NCI-H1694 (cell line): ENCODE measurements at places on chromosomes 2 and 18.

DNA sequence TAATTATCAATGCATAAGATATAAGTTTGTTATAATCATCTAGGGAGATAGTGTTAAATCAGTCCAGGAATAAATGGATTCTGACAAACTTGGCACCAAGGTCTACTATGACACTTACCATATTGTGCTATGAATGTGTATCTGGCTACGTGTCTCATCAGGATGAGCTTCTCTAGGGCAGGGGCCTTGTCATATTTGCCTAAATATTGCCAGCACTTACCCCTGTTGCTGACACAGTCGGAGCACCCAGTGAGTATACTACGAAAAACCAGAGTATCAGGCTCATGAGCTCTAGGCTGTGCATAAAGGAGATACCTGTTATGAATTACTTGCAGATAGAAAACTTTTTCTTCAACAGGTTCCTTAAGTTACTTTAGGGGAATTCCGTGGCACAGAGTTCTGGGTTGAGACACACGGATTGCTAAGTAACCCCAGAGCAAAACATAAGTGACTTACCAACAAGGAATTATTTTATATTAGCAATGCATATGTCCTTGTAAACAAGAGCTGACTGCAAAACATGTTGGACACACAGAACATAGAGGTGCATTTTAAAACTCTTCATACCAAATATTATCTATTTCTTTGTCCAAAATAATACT, 7.7 kb upstream of the TTC39C start:
- DNase-seq = no peak

- no peak for DNase-seq
These were observed 18.9 kb upstream of the ITGA4 start for GRCh38 chr2:181438261-181438660.

- DNase-seq = peak; percentile 79
These were observed 271.1 kb downstream of the PRKCE start for GRCh38 chr2:45922577-45922988.

DNA sequence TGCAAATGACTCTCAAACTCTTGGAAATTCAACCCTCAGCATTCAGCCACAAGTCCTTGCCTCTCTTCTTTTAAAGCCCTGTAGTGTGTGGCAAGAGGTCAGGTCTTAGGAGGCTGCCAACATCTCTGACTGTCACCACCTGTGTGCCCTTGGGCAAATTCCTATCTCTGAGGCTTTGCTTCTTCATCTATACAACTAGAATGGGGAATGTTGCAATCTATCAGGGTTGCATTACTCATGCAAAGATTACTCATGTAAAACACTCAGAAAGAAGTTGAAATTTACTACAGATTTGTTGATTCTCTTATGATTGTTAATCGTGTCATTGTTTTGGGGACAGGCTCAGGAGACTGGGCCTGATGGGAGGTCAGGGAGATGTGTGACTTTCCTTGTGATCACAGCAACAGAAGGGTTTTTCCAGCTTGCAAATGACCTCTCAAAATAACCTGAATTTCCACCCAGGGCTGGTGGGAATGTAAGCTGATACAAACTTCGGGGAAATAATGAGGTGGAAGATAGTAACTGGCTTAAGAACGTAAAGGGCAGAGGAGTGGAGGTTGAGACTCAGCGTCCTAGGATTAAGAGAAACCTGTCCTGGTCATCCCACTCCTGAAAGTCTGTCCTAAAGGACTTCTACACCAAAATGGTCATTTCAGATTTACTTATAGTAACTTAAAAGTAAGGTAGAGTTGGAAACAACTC, 32.1 kb upstream of the SIGLEC15 start:
- DNase-seq = no peak

- DNase-seq = no peak
These were observed 9.3 kb downstream of the PAX3 start for GRCh38 chr2:222289278-222290160.

GRCh38 chr2:11746807-11747459, 501 bp downstream of the LPIN1 start:
- DNase-seq = peak; percentile 36

GRCh38 chr18:74799542-74799941, 201.9 kb downstream of the ZNF407 start:
- DNase-seq = no peak

DNA sequence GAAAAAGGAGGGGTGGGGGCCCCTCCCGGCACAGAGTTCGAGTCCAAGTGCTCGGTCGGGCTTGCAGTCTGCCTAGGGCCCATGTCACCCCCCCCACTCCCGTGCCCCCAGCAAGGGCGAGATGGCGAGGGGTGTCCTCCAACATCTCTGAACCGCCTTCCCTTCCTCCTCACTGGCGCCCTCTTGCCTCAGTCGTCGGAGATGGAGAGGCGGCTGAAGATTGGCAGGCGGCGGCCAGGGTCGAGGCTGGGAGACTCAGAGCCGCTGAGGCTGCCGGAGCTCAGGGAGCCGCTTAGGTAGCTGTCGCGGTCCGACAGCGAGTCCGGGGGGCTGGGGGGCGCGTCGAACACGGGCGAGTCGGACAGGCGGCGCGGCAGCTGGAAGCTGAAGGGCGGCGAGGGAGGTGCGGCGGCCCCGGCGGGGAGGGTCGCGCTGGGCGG, 2.3 kb downstream of the ZFP36L2 start:
- DNase-seq = no peak

DNA sequence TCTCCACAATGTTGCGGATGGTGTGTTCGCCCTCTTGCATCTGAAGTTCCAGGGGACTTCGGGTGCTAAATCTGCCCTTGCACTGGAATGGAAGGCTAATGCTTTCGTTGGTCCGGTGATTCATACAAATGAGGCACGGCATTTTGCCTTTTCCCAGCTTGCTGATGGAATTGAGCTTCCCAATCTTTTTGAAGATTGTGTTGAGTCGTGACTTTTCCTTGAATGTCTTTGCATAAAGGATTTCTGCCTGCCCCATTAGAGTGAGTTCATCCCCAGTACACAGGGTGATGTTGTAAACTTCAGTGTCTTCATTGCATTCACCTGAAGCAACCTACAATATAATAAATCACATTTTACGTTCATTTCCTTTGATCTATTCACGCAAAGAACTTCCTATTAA, 98.0 kb downstream of the MEP1B start:
- DNase-seq = no peak

DNA sequence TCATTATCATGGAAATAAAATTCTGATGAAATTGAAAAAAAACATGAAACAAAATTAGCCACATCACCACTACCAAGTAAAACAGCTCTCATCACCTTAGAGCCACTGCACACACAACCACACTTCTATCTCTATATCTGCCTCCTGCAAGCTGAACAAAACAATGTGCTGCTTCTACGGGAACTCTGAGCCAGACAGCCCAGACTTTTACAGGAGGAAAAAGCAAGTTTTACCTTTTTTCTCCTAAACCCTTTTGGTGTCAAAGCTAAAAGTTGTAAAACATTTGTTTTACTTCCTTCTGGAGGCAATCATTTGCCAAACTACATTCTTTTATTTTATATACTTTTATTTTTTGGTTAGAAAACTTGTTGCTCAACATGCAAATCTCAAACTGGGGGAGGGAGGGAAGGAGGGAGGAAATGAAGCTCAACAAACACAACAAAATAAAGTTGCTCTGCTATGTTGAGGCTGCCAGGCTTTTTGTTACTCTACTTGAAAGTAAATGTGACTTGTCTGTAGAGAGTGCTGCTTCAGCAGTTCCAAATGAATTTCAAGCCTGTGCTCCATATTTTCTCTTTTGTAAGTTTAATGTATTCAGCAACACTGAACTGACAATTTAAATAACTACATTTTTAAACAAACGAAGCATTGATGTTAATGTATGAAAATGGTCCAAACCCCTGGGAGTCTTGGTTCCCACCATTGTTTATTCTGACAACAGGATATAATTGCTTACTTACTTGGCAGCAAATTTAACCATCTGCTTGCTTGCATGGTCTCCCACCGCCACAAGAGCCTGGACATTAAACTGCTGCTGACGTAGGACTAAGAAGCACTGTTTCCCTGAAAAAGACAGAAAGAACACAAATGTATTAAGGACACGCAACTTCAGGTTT, 24.5 kb downstream of the DARS1 start:
- DNase-seq = peak; percentile 24

GRCh38 chr2:194015751-194016150, 1641.3 kb upstream of the SLC39A10 start:
- DNase-seq = no peak

- no peak for DNase-seq
These were observed 89.2 kb downstream of the STPG4 start for GRCh38 chr2:47065771-47066380.

DNA sequence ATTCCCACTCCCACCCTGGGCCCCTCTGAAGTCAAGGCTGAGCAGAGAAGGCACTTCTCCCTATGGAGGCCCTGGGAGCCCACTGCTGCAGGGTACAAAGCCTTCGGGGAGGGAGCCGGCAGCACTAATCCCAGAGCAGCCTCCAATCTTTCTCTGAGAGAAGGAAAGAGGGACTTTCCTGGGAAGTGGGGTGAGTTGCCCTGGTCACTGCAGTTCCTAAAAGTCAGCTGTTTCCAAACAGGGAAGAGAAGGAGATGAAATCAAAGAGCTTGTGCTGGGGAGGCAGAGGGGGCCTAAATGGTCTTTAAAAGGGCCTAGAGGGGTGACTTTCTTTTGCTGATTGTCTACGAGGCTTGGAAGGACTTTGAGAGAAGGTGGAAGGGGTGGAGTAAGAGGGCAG, 264.7 kb downstream of the TNS1 start:
- no peak for DNase-seq

GRCh38 chr2:172806493-172806892, 70.8 kb downstream of the RAPGEF4 start:
- DNase-seq = peak; percentile 67

- no peak for DNase-seq
These were observed 630.7 kb downstream of the DCC start for GRCh38 chr18:52970686-52971085.

- no peak for DNase-seq
These were observed 158.7 kb upstream of the ZC3H15 start for GRCh38 chr2:186327251-186327868.

- DNase-seq = no peak
These were observed 133.0 kb downstream of the WDSUB1 start for GRCh38 chr2:159153463-159153862.

GRCh38 chr2:38093527-38094165, 17.7 kb upstream of the CYP1B1 start:
- DNase-seq = no peak

GRCh38 chr18:60064271-60064670, 164.5 kb downstream of the PMAIP1 start:
- DNase-seq = no peak

DNA sequence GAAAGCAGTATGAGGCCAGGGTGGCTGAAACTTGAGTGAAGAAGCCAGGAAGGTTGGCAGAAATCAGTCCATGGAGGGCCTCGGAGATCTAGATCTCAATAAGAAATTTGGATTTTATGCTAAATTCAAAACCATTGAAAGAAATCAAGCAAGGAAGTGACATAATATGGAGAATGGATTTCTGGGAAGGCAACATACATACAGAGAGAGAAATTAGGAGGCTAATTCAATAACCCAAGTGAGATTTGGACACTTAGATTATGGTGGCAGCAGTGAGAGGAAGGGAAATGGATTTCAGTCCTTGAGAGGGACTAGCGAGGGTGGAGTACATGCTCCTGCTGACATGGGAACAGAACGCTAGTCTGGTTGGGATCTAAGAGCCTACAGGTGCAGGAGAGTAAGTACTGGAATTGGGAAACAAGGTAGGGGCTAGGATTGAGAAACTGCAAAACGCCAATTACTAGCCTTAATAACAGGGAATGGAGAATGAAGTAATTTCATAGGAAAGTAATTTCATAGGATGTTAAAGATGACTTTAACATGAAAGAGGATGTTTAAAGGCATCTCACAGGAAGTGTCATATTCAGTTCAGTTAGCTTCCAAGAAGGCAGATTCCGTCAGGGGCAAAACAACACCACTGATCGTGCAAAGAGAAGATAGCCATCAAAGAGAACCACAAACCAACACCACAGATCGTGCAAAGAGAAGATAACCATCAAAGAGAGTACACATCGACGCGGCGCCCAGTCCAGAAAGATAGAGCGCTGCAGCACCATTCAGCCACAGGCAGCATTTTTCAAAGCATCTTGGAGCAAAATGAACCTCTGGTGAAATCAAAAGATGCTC, 27.2 kb downstream of the CDKL4 start:
- no peak for DNase-seq

GRCh38 chr2:113768770-113769169, 12.3 kb upstream of the SLC35F5 start:
- no peak for DNase-seq

DNA sequence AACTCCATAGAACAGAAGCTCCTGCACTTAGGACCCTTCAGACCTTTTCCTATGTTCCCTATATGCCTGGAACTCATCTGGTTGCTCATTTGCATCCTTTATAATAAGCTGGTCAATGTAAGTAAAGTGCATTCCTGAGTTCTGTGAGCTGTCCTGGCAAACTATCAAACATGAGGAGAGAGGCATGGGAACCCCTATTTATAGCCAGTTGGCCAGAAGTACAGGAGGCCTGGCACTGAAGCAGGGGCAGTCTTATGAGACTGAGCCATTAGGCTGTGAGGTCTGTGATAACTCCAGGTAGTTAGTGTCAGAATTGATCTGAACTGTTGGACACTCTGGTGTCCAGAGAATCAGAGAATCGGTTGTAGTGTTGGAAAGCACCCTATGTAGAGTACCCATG, 88.4 kb downstream of the EHD3 start:
- no peak for DNase-seq

- no peak for DNase-seq
These were observed 7.8 kb downstream of the ZNF892 start for GRCh38 chr2:95215018-95215612.

DNA sequence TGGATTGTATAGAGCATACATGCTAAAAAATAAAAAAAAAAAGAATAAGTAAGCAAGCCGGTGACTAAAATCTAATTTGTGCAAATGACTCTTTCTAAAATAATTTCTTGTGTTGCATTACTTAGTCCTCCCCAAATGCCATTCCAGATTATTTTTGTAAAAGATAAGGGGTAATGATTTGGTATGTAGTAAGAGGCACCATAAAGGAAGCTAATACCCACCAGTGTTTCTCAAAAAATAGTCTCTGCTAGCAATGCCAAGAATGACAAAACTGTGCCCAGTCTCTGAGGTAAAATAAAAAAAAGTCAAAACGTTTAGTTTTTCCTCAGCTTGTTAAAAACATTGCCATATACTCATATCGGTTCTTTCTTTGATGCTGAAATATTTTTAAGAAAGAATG, 2.7 kb downstream of the METTL5 start:
- no peak for DNase-seq

DNA sequence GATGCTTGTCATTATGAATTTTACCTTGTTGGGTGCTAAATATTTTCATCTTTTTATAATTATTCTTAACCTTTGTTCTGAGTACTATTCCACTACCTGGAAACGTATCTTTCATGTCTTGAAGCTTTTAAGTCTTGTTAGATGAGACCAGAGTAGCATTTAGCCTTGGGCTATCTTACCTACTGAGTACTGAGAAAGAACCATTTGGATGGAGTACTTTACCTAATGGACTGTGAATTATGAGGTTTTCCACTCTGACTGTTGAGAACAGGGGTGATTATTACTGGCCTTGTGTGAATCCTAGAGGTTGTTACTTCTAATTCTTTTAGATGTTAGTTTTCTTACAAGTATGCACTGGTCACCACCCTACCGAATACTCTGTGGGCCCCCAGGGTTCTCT, 63.5 kb downstream of the CCDC102B start:
- DNase-seq = no peak

- no peak for DNase-seq
These were observed 1587.5 kb upstream of the PIK3C3 start for GRCh38 chr18:40367576-40367975.

GRCh38 chr2:57181315-57182038, 865.1 kb upstream of the VRK2 start:
- DNase-seq = no peak

- DNase-seq = no peak
These were observed 212.4 kb upstream of the CWC22 start for GRCh38 chr2:180219491-180219890.

- DNase-seq = no peak
These were observed 27.3 kb downstream of the LPIN2 start for GRCh38 chr18:2985628-2986027.
